Suprapubic skin (tissue), 4 donors: ENCODE measurements at places on chromosomes 4 and X.

- no peak for DNase-seq
These were observed 121.3 kb downstream of the GPR143 start for GRCh38 chrX:9644335-9644734.

GRCh38 chrX:110001740-110002299, 1.1 kb upstream of the TMEM164 start:
- DNase-seq = no peak

DNA sequence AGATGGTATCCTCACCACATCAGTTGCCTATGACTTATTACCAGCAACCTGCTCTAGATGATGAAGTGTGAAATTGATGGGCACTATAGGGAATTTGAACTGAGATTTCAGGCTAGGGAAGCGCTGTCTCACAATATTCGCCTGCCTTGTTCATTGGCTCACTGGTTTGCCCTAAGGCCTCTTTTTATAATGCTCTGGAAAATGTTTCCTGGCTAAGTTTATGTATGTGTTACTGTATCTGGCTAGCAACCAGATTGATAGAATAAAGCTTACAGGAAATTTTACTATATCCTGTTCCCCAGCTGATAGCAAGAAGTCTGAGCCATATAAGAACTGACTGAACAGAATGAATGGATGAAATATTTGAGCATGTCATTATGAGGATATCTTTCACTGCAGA, 71.6 kb downstream of the GSTCD start:
- DNase-seq = no peak

DNA sequence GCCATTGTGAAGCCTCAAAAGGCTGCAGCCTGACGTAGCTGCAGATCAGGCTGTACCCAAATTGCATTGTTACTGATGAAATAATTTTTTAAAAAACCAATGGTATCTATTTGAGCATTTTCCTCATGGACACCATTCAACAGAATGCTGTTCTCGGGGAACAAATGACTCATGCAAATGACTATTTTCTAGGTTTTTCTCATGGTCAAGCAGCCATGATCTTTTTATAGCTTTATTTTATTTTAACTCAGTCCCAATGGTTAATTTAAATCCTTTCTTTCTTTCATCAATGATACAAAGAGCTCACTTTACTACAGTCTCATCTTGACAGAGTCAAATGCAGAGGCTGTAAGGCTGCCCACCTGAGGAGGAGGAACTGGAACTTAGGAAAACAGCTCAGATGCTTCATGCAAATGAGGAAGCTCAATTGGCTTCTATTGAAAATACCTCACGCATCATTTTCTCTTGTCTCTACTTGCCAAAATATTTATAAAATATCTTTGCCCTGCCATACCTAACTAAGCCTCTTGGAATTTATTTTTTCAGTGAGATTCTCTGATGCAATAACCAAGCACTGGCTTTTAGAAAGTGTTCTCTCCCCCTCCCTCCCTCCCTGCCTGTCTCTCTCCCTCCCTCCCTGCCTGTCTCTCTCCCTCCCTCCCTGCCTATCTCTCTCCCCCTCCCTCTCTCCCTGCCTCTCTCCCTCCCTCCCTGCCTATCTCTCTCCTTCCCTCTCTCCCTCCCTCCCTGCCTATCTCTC, 81.0 kb downstream of the SORBS2 start:
- DNase-seq = no peak

GRCh38 chrX:107654872-107655761, 26.8 kb downstream of the PRPS1 start:
- DNase-seq = peak; percentile 75

GRCh38 chr4:5615496-5616075, 92.8 kb downstream of the EVC2 start:
- no peak for DNase-seq

- DNase-seq = no peak
These were observed 12.1 kb upstream of the TENM3 start for GRCh38 chr4:182231080-182231479.

- DNase-seq = no peak
These were observed 118.4 kb downstream of the COL25A1 start for GRCh38 chr4:109183931-109184490.

DNA sequence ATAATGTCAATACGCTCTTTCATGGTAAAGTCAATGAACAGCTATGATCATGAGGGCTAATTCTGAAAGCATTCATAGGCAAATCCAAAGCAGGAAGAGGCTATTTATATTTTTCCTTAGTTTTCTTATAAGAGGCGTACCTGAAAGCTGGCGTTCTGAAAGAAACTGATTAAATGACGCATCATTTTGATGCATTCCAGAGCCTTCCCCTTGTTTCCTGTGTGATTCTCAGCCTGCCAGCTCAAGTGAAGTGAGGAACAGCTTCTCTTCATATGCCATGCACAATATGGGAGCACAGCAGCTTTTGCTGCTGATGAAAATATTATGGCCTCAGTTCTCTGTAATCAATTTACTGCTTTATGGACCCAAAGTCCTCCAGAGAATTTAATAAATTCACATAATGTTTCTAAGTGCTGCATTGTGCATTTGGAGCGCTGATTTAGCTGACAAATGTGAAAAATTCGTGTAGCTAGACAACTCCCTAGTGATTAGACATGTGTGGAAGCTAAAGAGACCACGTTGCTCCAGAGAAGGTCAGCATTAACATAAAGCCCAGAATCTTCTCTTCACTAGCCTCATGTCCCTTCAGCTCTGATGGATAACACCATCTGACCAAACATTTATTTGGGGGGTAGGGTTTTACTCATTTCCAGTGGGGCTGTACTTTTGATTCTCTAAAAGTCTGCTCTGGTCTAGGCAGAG, 110.8 kb downstream of the GPAT3 start:
- no peak for DNase-seq

DNA sequence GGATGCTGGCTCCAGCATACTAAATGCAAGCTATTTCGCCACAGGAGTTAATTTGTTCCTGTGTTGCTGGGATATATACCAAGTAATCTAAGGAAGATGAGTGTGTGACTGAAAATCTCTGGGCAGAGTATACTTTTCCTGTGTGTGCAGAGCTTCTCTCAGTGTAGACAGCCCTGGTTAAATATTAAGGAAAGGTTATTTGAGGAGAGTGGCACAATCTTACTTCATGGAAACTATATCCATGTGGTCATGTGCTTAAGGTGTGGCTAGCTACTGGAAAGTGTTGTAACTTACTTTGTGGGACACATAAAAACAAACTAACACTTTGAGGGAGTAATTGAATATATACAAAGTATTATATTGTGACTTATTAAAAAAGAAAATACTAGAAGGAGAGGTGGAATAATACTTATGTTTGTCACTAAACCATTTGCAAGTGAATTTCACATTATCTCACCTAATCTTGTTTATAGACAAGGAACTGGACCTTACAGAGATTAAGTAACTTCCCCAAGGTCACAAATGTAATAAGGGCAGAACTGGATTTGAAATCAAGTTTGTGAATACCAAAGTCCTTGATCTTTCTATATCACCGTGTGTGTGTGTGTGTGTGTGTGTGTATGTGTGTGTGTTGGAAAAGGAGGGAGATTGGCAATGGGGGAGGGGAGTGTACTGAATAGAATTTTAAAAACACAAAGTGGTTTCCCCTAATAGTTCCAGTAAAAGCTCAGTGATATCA, 408.2 kb upstream of the NR3C2 start:
- no peak for DNase-seq

DNA sequence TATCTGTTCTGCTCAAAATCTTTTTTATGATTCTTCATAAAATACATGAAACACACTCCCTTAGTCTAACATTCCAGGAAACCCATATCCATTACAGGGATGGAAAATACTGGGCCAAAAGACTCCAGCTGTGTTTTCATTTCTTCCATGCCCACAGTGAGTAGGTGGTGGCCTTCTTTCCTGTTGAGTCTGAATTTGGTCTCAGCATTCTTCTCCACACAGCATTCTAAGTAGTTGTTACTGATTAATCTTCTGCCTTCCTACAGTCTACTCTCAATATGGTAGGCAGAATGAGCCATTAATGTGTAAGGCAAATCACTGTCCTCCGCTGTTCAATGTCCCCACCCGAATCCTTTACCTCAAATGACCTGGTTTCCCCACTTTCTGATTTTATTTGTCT, 370.6 kb upstream of the RPS6KA3 start:
- DNase-seq = no peak

- no peak for DNase-seq
These were observed 90.3 kb upstream of the PRKX start for GRCh38 chrX:3803713-3804112.

DNA sequence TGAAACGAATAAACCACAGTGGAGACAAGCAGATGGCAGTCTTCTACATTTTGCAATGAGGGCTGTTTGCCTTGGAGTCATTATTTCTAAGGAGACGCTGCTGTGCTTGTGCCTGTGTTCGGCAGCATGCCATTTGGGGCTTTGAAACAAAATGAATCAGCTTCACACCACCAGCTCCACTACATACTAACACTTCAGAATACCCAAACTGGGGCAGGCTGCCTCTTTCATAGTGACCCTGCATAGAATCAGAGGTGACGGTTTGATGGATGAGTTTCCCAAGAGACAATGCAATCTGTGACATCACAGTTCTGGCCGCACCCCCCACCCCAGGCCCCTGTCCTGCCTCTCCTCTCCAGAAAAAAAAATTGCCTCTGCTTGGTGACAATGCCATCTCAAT, 57.1 kb upstream of the MID1 start:
- DNase-seq = no peak

- DNase-seq = no peak
These were observed 473.0 kb downstream of the SPRY1 start for GRCh38 chr4:123869286-123870215.

GRCh38 chrX:153499341-153499740, 4.6 kb downstream of the BGN start:
- DNase-seq = no peak

GRCh38 chr4:13891544-13891939, 264.0 kb upstream of the BOD1L1 start:
- no peak for DNase-seq

DNA sequence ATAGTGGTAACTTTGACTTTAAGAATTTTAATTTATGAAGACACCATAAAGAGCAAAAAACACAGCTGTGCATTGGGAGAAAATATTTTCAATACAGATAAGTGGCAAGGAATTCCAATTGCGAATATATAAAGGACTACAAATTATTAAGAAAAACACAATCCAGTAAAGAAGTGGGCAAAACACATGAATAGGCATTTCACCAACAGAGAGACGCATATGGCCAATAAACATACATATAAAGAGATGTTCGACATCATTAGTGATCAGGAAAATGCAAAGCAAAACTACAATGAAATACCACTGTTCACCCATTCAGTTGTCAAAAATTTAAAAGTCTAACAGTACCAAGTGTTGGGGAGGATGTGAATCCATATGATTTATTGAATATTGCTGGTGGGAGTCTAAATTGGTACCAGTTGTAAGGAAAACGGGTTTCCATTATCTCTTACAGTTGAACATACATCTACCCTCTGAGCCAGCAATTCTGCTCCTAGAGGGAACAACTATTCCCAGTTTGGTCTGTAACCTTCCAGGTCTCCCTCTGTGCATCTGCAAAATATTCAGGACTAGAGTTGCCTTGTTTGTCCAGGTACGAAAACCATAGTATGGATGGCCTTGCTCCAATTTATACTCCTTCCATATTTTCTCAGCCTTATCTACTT, 1.7 kb upstream of the MPP1 start:
- DNase-seq = no peak

DNA sequence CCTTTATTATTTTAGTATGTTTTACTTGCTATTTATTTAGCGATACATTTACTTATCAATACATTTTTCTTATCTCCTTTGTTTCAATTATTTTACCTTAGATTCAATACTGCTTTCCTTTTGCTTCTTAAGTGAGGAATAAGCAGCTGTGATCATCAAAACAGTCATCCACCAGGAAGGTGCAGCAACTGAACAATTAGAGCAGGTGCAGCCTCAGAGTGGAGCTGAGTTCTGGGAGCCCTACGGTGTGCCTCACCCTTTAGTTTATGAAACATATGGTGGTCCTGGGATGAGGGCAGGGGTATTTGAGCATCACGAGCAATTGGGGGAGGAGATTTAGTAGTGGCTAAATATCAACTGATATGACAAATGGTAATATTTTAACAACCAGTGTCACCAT, 111.0 kb downstream of the FRYL start:
- no peak for DNase-seq

GRCh38 chr4:87399954-87400353, 9.0 kb upstream of the HSD17B11 start:
- DNase-seq = no peak

GRCh38 chrX:51456814-51457213, 39.6 kb downstream of the NUDT11 start:
- DNase-seq = no peak

- DNase-seq = no peak
These were observed 36.0 kb downstream of the FUNDC1 start for GRCh38 chrX:44506678-44507077.

- DNase-seq = no peak
These were observed 85.2 kb downstream of the ANAPC10 start for GRCh38 chr4:145012841-145013240.

- DNase-seq = no peak
These were observed 257.0 kb upstream of the LDB2 start for GRCh38 chr4:17155486-17155885.

- no peak for DNase-seq
These were observed 32.2 kb upstream of the SLIT2 start for GRCh38 chr4:20219521-20219920.

- peak; percentile 84 for DNase-seq
These were observed 441 bp downstream of the SLC9B2 start for GRCh38 chr4:103075894-103076746.

- no peak for DNase-seq
These were observed 315.8 kb upstream of the TEX13C start for GRCh38 chrX:125003746-125004446.

- no peak for DNase-seq
These were observed 183.8 kb upstream of the INTU start for GRCh38 chr4:127448986-127449385.

DNA sequence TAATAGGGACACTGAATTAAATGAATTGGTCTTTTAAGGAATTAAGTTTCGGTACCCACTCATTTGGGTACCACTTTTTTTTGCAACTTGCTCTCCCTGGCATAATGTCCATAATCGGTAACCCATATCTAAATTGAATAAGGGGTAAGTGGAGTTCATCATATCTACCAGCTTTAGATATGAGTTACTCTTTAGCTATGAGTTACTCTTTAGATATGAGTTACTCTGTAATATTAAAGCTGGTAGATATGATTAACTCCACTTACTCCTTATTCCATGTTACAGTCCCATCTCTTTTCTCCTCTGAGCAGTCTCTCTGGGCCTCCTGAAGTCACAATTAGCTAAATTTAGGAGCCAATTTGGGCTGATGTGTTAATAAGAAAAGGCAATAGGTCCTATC, 85.7 kb downstream of the TEX13C start:
- DNase-seq = no peak

GRCh38 chr4:37223732-37224131, 20.8 kb upstream of the NWD2 start:
- DNase-seq = no peak
